RWPE2 (cell line): ENCODE measurements at places on chromosomes 16 and 17.

- DNase-seq, result no peak
Observed at GRCh38 chr17:48299760-48300159, 130.3 kb downstream of the SKAP1 start.

DNA sequence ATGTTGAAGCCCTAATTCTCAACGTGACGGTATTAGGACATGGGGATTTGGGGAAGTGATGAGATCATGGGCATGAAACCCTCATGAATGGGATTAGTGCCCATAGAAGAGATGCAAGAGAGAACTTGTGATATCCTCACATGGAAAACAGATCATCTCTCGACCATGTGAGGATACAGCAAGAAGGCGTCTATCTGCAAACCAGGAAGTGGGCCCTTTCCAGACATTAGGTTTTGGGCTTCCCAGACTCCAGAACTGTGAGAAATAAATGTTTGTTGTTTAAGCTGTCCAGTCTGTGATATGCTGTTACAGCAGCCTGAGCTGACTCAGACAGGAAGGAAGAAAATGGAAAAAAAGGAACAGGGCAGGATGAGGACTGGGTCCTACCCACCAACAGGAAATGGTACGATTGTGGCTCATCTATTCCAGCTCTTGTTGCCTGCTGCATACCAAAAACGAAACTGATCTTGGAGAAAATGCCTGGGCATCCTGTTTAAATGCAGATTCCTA is 21.9 kb upstream of the SSTR2 start:
- no peak for DNase-seq

DNA sequence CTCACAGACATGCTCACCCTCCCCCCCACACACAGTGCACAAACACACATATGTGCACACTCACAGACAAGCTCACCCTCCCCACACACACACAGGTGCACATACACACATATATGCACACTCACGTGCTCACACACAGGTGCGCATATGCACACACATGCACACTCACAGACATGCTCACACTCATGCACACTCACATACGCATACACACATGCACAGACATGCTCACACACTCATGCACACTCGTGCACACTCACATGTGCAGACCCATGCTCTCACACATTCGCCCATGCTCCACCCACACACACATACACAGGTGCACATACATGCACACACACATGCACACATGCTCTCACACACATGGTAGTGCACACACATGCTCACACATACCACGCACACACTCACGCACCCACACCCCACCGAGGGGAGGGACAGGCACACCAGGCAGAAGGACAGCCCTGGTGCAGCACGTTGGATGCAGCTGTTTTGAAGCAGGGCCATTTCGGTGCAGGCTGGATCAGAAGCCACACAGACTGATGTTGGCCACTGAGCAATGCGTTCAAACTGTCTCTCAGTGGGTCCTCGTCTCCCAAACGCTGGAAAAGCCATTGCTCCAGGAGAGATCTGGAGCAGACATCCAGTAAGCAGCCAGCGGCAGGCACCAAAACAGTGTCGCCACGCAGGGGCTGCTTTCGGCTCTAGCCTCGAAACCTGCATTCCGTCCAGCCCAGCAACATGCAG is 86.2 kb upstream of the ZNF469 start:
- peak; percentile 46 for DNase-seq

- DNase-seq, result no peak
Observed at GRCh38 chr17:77875881-77876509, 82.5 kb upstream of the TNRC6C start.

GRCh38 chr16:26177438-26177837 is 485.7 kb downstream of the HS3ST4 start:
- DNase-seq, result no peak

GRCh38 chr16:54462151-54462651 is 175.6 kb upstream of the IRX3 start:
- no peak for DNase-seq

- peak; percentile 2 for DNase-seq
Observed at GRCh38 chr17:34769049-34769448, 189.7 kb downstream of the TMEM132E start.

DNA sequence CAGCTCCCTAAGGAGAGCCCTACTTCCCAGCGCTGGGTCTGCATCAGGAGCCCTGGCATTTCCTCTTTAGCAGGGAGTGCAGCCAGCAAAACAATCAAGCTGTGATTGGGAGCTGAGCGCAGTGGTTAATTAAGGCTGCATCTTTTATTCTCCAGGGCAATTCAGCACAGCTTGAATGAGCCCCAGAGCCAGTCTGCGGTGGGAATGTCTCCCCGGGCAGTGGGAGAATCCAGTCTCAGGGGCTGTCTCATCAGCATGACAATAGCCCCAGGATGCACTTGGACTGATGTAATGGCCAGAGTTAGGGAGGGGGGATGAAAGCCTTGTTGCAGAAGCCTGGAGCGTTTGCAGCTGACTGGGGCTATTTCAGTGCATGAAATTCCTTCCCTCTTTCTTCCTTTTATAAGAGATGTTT is 292.6 kb upstream of the SOX9 start:
- no peak for DNase-seq

DNA sequence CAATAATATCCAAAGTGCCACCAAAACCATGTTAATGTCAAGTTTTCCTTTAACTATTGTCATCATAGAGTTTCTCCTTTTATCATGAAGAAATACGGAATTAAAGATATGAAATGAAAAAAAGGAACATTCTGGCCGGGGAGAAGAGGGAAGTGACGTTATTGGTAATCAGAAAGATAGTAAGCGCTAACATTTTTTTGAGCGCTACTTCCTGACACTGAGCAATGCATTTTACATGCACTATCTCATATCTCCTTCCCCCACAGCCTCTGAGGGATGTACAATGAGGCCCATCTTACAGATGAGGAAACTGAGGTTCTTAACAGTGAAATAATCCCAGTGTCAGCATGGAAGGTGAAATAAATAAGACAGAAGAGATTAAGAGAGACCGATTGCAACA is 410.9 kb downstream of the SOX9 start:
- no peak for DNase-seq

DNA sequence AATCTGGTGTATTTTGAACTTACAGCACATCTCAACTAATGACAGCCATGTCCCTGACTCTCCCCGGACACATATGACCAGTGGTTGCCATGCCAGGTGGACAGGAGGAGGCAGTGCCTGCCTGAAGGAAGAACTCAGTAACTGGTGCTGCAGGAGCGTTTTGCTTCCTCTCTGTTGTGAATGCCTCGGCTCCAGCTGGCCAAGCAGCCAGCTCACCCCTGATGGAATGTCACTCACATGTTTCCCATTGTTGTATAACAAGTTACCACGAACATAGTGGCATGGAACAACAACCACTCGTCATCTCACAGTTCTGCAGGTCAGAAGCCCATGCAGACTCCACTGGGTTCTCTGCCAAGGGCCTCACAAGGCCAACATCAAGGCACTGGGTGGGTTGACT is 20.1 kb upstream of the IRF8 start:
- DNase-seq, result no peak

- DNase-seq, result no peak
Observed at GRCh38 chr16:18959031-18959505, 24.7 kb upstream of the TMC7 start.

DNA sequence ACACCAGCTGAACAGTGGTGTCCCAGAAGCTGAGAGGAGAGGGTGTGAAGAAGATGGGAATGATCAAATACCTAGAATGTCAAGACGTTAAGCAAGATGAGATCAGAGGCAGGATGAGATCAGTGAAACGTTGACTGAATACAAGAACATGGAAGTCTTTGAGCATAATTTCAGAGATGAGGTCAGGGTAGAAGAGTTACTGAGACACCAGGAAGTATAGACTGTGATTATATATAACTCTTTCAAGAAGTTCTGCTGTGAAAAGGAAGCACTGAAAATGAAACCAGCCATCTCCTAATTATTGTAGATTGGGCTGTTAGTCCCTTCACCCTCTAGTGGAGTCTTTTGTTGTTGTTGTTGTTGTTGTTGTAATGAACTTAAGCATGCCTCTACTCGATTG is 9.1 kb downstream of the SHCBP1 start:
- no peak for DNase-seq

DNA sequence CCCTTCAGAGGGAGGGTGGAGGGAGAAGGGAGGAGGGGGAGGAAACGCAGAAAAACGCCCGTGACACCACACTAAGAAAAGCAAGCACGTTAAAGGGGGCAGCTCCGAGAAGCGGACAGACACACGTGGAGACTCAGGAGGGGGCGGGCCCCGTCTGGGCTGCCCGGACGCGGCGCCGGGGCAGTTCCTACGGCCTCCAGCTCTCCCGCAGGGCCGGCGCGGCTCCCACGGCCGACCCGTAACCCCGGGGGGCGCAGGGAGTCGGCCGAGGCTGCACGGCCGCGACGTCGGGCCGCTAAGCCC is 362 bp downstream of the KLHDC4 start:
- no peak for DNase-seq

GRCh38 chr16:10780628-10781027 is 37.0 kb downstream of the NUBP1 start:
- DNase-seq, result no peak

GRCh38 chr17:17182598-17183136 is 23.5 kb downstream of the PLD6 start:
- no peak for DNase-seq

GRCh38 chr16:10678655-10679054 is 16.1 kb downstream of the TEKT5 start:
- DNase-seq, result no peak
